ENCODE measurements at places on chromosomes 16 and 17. TPM values are rescaled to one million over a fixed set of nuclear protein-coding genes. Genes with fewer than 3 reads are reported as not detected.

- DNase-seq = no peak
Measured at GRCh38 chr17:2383628-2384167, 17.2 kb downstream of the MNT start.

GRCh38 chr16:11774065-11774626 lies 22.9 kb downstream of the ZC3H7A start:
- no peak for DNase-seq

DNA sequence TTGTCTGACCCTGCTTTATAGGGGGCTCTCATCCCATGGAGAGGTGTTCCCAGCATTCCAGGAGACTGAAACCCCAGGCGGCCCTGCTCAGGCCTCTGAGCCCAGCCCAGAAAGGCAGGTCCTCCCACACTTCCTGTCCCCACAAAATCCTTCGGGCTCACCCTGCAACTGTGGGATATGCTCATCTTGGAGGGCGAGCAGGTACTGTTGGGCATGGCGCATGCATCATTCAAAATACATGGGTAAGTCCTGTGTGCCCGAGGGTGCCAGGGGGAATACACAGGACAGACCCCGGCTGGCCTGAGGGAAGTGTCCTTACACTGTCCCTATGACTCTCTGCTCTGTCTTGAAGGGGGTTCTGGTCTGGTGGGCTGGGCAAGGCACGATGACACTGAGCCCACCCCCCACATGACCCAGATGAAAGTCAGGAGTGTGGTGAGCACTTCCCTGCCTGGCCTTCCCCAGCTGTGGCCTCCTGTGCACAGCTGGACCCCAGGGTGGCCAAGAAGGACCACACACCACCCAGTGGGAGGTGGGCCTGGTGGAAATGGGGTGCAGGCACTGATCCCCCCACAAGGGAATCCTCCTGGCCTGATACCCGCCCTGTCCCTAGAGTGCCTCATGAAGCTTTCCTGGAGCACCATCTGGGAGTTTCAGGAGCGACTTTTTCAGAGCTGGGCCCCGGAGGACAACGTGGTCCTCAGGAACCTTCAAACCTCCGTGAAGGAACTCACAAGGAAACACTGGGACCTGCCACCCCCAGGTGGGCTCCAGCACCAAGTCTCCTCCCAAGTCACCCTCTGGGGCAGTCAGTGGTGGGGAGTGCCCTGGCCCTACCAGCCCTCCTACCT lies 46.7 kb downstream of the USP22 start:
- DNase-seq = no peak

DNA sequence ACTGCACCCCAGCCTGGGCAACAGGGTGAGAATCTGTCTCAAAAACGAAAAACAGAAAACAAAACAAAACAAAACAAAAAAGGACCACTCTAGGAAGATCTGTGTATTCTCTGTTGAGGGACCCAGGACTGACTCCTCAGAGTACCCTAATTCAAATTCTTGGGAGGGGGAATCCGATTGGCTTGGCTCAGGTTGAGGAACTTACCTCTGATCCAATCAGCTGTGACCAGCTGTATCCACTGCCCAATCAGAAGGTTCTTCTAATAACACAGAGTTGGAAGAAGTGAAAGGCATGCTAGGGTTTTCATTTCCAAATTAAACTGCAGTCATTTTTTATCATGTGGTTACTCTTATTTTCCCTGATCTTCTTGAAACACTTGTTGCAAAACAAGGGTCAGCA lies 105.9 kb upstream of the CACNG3 start:
- no peak for DNase-seq

Gene GNAO1
- 92.9 TPM for total RNA-seq

DNA sequence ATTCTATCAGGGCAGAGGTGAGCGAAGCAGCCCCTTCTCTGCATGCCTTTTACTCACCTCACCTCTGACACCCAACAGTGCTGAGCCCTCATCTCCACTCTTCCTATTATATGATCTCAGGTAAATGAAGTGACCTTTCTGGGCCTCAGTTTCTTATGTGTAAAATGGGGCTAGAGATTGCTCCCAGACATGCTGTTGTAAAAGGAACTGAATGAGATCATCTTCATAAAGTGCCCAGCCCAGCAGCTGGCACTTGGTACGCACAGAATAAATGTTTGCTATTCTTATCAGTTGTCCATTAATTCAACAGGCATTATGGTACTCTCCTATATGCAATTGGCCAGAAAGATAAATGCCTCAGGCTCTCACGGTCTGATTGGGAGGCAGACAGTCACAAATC lies 4.5 kb upstream of the GALK1 start:
- no peak for DNase-seq

Gene CLEC18A
- 0.24 TPM for total RNA-seq

Gene SDK2
- 2.1 TPM for total RNA-seq

Gene ALOXE3
- total RNA-seq = not detected

DNA sequence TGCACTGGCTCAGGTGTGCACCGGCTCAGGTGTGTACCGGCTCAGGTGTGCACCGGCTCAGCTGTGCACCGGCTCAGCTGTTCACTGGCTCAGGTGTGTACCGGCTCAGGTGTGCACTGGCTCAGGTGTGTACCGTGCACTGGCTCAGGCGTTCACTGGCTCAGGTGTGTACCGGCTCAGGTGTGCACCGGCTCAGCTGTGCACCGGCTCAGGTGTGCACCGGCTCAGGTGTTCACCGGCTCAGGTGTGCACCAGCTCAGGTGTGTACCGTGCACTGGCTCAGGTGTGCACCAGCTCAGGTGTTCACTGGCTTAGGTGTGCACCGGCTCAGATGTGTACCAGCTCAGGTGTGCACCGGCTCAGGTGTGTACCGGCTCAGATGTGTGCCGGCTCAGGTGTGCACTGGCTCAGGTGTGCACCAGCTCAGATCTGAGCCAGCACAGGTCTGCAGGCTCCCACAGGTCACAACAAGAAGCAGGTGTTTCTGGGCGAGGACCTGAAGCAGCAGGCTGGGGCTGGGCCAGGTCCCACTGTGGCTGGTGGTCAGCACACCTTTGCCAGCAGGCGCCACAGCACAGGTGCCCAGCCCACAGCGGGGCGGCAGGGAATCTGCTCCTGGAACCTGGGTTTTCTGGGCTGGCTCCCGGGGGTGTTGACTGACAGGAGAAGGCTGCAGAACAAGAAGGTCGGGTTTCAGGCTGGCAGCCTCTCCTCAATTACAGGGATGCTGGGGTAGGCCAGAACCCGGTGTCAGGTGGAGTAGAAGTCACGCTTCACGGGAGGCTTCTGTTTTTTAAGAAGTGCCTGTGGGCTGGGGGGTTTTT lies 17.2 kb downstream of the METRNL start:
- DNase-seq = no peak

Gene PIPOX
- 0.55 TPM for total RNA-seq

Gene P3H4
- 12.0 TPM for total RNA-seq

Gene PKMYT1
- 2.9 TPM for total RNA-seq

DNA sequence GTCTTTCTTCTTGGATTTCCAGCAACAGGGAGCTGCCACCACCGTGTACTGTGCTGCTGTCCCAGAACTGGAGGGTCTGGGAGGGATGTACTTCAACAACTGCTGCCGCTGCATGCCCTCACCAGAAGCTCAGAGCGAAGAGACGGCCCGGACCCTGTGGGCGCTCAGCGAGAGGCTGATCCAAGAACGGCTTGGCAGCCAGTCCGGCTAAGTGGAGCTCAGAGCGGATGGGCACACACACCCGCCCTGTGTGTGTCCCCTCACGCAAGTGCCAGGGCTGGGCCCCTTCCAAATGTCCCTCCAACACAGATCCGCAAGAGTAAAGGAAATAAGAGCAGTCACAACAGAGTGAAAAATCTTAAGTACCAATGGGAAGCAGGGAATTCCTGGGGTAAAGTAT lies 389.0 kb downstream of the MAF start:
- DNase-seq = no peak

DNA sequence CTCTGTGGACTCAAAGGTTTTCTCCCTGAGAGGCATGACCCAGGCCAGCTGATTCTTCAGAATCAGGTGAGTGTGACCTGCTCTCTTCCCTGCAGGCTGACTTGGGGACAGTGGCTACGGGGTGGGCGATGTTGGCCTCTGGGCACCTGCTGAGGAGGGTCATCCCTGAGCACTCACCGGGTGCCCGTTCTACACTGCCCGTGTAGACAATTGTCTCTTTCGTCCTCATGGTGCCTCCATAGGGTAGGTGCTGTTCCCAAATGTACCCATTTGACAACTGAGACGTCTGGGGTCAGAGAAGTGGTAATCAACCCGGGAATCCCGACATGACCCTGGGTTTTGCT lies 74.8 kb downstream of the GOSR1 start:
- no peak for DNase-seq

GRCh38 chr16:80807906-80808305 lies 3.5 kb upstream of the CDYL2 start:
- no peak for DNase-seq

DNA sequence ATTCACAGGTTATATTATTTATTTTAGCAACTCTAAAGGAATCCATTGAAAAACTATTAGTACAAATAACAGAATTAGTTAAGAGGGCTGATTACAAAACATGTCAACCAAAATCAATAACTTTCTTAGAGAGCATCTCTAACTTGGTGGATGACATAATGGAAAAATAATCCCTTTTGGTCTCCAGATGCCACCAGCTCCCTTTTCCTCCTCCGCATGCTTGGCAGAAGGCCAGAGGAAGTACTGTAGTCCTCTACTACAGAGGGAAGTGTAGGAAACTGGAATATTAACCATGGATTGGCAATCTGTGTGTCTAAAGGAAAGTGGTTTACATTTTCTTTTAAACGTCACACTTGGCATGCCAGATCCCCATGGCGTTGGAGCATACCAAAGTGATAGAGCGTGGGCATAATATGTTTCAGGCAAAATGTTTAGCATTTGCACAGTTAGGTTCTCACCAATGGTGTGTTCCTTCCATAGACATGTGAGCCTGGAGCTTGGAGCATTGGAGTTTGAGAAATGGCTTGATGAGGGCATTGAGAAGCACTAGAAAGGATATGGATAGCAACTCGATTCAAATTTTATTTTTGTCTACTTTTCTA lies 106.3 kb downstream of the PRKCB start:
- no peak for DNase-seq

Gene JPT2
- total RNA-seq = 35.3 TPM

- no peak for DNase-seq
Measured at GRCh38 chr16:73071131-73071940, 23.4 kb upstream of the ZFHX3 start.

Gene KRTAP3-2
- total RNA-seq = not detected

Gene C16orf96
- 0.10 TPM for total RNA-seq

DNA sequence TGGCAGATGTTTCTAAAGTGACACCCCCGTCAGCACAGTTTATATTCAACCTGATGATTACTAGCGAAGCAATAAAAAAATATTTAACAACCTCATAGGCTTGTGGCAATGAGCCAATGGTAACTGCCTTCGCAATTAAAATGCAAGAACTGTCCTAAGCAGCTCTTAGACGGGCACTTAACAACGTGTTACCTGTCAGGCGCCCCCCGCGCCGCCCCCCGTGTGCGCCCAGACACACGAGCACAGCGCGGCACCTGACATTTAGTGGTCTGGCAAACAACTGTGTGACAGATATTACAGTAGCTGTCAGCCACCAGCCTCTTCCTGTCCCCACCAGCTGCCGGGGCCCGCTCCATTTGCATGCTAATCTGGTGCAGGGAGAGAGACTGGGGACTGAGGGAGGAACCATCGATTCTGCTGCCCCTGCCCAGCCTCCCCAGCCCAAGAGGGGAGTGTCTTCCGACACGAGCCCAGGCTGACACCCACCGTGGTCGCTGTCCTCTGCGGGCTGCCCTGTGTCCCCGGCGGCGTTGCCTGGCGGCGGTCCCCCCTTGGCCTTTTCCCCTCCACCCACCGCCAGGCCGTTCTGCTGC lies 12.7 kb downstream of the NDUFAF8 start:
- DNase-seq = no peak
